ENCODE measurements at places on chromosomes 1 and 21.

GRCh38 chr1:93705892-93706500 lies 24.4 kb upstream of the BCAR3 start:
- DNase-seq: no peak

GRCh38 chr1:55402671-55403464 lies 187.7 kb upstream of the USP24 start:
- DNase-seq: no peak

GRCh38 chr1:8409606-8410005 lies 91.7 kb downstream of the SLC45A1 start:
- DNase-seq: no peak

- no peak for DNase-seq
Observed at GRCh38 chr1:153337980-153338853, 10.4 kb downstream of the PGLYRP4 start.

DNA sequence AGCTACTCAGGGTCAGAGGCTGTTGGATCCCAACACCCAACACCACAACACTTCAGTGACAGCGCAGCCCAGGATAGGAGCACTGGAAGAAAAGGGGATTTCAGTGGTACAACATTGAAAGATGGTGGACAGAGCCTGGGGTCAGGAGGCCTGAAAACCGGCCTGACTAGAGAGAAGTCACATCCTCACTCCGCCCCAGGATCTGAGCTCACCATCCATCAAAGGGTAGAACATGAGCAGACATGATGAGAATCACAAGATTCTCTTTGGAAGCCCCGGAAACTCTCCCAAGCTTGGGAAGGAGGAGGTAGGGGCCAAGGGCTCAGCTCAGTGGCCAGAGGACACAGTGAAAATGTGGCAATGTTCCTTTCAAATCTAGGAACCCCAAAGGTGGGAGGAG lies 271.3 kb downstream of the NPHP4 start:
- DNase-seq: no peak

GRCh38 chr21:24276204-24276603 lies 1331.1 kb downstream of the MRPL39 start:
- DNase-seq: no peak

- no peak for DNase-seq
Observed at GRCh38 chr1:112446411-112446810, 50.4 kb downstream of the CTTNBP2NL start.

DNA sequence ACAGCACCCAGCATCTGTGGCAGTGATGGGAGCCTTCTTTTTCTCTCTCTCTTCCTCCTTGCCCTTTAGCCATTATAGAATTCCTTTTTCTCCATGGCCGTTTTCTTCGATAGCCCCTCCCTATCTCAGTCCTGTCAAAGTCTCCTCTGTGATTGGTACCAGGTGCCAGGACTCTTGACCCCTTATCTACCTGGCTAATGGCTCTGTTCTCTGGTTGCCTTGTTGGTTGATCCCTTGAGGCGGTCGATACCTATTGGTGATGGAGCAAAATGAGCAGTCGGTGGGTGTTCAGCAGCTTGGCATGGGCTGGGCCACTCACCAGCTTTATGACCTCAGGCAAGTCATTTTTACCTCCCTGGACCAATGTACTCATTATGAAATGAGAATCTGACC lies 2.0 kb downstream of the ATF3 start:
- no peak for DNase-seq

GRCh38 chr1:12185918-12186678 lies 19.3 kb downstream of the TNFRSF1B start:
- no peak for DNase-seq

DNA sequence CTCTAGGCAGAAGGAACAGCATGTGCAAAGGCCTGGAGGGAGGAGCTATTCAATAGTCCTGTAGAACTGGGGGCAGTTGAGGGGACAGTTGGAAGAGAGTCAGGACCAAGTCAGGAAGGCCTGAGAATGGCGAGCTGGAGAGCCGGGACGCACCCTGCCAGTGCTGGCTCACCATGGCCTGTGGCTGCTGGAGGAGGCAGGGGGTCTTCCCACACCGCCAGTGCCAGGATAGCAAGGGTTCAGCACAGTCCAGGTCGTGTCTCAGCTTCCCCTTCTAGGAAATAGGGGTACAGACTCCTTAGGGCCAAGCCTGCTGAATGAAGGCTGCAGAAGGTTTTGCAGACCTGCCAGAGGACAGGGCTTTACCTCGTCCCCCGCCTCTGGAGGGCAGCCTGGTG lies 7.3 kb downstream of the PODN start:
- DNase-seq: no peak

DNA sequence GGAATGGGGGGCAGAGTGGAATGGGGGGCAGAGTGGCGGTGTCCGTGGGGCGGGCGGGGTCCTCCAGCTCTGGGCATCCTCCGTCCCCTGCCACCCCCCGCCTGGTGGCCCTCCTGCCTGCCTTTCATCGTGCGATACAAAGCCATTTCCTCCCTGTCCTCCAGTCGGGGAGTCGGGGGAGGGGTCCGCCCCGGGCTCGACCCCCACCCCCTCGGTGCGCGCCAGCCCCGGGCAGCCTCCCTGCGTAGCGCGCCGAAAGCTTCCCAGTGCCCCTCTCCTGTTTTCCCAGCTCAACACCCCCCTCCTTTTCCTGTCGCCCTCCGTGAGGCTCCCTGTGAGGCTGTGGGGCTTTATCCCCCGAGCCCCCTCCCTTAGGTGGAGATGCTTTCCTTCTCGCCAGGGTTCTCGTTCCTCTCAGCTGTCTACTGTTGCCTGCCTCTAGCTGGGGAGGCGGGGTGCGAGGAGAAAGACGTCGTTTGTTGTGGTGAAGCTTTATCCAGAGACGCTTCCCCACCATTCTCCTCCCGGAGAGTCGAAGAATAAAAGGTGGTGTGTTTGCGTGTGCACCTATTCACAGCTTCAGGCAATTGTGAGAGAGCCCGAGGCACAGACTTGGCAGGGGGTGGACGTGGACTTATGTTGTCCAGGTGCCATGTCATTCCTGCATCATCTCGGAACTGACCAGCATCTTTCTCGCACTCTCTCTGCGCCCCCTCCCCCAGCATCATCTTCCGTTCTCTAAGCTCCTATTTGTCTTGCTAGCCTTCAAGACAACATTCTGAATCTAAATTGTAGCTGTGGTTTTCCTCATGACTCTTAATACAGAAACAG lies 848 bp downstream of the DNM3 start:
- DNase-seq: no peak

DNA sequence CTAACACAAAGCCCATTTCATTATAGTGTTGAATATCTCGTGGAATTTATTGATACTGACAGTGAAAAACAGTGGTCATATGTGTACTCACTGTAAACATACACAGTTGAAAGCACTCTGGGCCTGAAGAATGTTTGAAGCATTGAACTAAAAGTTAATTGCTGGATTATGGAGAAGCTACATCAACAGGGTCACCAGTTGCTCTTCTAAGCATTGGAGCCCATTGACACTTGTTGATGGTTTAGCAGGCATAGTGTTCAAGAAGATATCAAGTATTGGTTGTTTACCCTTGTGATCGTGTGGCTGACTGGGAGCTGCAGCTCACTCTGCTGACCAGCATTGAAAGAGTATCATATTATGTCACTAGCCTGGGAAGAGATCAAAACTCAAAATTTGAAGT lies 10.3 kb downstream of the ZYG11A start:
- DNase-seq: no peak

- DNase-seq: peak; percentile 24
Observed at GRCh38 chr21:36927719-36928117, 38.8 kb downstream of the HLCS start.

GRCh38 chr1:22043198-22043769 lies 9.2 kb upstream of the CDC42 start:
- DNase-seq: no peak

DNA sequence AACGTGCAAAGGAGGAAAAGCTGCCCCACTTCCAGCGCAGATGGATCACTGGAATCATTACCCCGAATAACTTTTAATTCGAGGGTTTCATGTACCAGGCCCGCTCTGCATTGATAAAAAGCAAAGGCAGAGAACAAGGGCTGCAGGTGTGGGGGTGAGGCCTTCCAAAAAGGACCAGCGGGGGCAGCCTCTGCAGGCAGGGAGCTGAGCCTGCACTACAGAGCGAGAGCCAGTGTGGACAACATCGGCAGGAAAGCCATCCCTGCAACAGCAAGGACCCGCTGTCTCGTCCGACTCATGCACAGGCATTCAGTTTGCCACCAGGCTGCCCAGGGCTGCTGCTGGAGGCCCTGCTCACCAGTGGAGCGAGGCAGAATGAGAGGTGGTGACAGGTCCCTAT lies 27.1 kb upstream of the AJAP1 start:
- DNase-seq: no peak

DNA sequence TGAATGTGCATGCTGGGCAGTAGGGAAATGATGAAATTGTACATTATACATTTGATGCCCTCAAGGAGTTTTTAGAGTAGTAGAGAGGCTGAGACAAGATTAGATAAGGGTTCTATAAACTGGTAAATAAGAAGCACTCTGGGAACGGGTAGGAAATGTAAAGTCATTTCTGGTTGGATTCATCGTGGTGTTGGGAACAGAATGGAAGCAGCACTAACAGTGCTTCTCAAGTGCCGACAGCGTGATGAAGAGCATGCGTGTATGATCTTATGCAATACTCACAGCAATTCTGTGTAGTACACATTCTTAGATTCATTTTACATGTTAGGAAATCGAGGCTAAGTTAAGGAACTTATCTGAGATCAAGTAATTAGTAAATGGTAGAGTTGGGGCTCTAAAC lies 45.9 kb downstream of the GPR88 start:
- DNase-seq: no peak

DNA sequence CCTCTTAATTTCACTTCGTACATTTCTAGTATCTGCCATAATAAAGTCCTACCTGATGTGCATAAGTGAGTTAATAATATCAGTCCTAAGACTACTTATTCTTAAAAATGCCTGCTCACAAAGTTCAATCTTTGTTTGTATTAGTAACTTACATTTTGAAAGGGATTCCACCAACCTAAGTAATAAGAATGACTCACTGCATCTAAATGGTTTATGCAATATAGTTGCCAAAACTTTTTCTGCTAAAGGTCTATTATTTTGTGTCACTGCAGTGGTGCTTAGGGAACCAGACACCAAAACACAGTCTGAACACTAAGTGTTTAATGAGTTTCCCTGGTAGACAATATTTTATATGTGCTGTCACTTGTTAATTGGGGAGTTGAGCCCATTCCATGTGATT lies 1.8 kb downstream of the ZNF669 start:
- DNase-seq: no peak

DNA sequence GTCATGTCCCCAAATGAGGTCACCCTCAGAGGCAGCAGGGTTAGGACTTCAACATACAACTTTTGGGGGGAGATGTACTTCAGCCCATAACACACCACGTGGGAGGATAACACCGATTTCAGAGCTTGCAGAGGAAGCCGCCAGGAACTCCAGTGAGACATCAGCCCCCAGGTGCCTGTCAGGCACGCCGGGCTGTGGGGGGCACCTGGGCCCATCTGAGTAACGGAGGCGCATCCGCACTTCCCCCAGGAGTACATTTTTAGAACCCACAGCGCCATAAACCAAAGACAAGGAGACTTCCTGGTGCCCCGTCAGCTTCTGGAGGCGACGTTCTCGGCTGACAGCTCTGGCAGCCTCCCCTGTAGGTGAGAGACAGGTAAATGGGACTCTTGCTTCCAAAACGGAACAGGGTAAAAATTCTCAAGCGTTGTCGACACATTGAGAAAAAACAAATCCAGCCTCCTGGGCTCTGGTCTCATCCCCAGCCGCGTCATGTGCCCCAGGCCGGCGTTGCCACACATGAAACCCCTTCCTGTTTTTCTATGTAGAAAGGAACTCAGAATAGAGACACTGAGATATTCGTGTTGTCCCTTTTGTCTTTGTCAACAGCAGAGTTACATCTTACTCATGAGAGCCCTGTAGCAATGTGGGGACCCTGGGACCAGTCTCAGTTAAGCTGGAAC lies 93.3 kb downstream of the PDE9A start:
- no peak for DNase-seq

- DNase-seq: no peak
Observed at GRCh38 chr1:164605254-164606091, 46.5 kb downstream of the PBX1 start.

GRCh38 chr1:194447636-194448035 lies 1261.2 kb upstream of the B3GALT2 start:
- DNase-seq: no peak

DNA sequence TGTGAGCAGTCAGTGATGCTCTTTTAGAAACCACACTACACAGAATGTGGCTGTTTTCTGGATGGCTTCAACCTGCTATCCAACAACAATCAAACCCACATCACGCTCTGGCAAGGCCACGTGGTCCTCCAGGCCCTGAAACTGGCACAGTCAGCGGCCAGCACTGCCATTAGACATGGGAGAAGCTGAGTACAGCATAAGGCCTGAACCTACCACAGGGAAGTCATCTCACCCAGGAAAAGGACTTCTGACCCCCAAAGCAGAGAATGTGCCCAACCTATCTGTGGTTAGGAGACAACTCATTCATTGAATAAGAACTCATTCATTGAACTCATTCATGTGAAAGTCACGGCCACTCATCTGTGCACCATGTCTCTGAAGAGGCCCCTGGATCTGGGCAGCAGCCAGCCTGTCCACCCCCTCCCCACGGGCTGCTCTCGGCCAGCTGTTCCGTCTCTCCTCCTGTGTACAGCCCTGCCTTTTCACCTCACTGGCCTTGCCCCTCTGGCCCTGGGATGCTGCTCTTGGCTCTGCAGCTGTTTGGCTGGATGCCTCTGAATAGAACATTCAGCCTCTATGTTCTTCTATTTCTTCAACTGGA lies 41.1 kb downstream of the C1orf198 start:
- DNase-seq: no peak

GRCh38 chr1:61056573-61057439 lies 25.6 kb upstream of the NFIA start:
- no peak for DNase-seq

DNA sequence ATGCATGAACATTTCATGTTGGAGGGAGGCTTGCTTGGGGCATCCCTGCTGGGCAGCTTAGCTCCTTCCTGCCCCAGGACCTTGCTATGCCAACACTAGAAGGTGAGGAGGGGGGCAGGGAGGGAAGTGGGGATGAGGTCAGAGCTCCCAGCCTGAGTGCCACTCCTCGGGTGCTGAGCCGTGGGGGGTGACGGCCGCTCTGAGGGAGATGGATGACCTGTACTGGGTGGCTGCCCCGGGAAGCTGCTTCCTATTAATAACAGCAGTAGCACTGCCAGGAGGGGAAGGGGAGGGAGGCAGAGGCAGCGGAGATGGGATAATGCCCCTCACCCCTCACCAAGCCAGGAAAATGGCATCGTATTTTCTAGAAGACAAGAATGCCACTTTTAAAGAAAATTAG lies 60.6 kb downstream of the UBIAD1 start:
- no peak for DNase-seq

DNA sequence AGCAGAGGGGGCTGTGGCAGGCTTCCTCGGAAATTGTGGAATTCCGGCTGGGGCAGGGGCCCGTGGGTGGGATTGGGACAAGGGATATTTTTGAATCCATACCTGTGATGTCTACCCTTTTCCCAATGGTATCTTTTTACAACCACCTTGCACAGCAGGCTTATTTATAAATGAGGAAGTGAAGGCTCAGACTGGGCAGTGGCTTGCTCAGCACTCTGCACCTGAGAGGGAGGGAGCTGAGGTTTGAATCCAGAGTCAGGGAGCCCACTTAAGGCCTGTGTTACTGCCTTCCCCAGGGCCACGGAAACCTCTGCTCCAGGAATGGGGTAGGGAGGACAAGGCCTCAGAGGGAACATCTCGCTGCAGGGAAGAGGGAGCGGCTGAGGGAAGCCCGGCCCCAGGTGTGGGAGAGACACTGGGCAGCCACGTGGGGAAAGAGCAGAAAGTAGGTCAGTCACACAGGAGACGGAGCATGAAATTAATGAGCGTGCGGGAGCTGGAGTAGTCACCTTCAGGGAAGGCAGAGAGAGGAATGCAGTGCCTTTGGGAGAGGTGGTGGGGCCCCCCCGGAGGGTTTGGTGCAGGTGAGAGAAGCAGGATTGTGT lies 35.4 kb upstream of the SCMH1 start:
- DNase-seq: no peak

- no peak for DNase-seq
Observed at GRCh38 chr1:38134294-38134755, 87.7 kb upstream of the POU3F1 start.

All from GM12864 (cell line).